ENCODE measurements at places on chromosomes 4 and X. TPM values are rescaled to one million over a fixed set of nuclear protein-coding genes. Genes with fewer than 3 reads are reported as not detected.
A peak's percentile ranks its signal among the peaks of the same experiment; 100 is the strongest.

ANKRD50 gene
- 6.5 TPM for polyA plus RNA-seq

EVC2 gene
- 0.89 TPM for polyA plus RNA-seq

GC gene
- polyA plus RNA-seq: not detected

CC2D2A gene
- 3.4 TPM for polyA plus RNA-seq

RAB39B gene
- polyA plus RNA-seq: 0.08 TPM

UBA1 gene
- 134 TPM for polyA plus RNA-seq

JCHAIN gene
- polyA plus RNA-seq: 0.85 TPM

AKAP4 gene
- polyA plus RNA-seq: not detected

IL21 gene
- not detected for polyA plus RNA-seq

WAS gene
- 1.5 TPM for polyA plus RNA-seq

CDK16 gene
- 115 TPM for polyA plus RNA-seq

NOX1 gene
- polyA plus RNA-seq: not detected

USP17L17 gene
- not detected for polyA plus RNA-seq

CFAP99 gene
- polyA plus RNA-seq: not detected

LANCL3 gene
- 0.08 TPM for polyA plus RNA-seq

- no peak for DNase-seq
Observed at GRCh38 chr4:62204136-62204535, 1004.0 kb downstream of the ADGRL3 start.

DNA sequence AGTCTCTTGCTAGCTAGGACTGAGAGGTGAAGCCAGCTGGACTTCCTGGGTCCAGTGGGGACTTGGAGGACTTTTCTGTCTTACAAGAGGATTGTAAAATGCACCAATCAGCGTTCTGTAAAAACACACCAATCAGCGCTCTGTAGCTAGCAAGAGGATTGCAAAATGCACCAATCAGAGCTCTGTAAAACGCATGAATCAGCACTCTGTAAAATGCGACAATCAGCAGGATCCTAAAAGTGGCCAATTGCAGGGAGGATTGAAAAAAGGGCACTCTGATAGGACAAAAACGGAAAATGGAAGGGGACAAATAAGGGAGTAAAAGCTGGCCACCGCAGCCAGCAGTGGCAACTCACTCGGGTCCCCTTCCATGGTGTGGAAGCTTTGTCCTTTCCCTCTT is 65.6 kb upstream of the DUSP21 start:
- DNase-seq: no peak

- no peak for DNase-seq
Observed at GRCh38 chr4:128107766-128108165, 46.7 kb downstream of the LARP1B start.

- no peak for DNase-seq
Observed at GRCh38 chrX:31199840-31200114, 127.9 kb upstream of the FTHL17 start.

- no peak for DNase-seq
Observed at GRCh38 chrX:40144576-40144975, 46.8 kb upstream of the BCOR start.

DNA sequence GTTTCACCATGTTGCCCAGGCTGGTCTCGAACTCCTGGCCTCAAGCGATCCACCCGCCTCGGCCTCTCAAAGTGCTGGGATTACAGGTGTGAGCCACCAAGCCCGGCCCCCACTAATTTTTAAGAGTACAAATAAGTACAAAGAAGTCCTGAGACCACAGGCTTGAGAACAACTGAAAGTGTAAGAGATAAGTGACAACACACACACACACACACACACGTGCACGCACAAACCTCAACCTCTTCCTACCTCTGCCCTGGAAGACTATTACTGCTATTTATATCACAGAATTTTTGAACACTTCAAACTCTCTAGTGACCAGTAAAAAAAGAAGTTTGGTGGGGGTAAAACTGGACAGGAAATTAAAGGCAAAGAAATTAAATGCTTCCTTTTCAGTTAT is 7.5 kb downstream of the KLHL15 start:
- no peak for DNase-seq

- DNase-seq: peak; percentile 65
Observed at GRCh38 chrX:45164021-45164621, 36.6 kb downstream of the DIPK2B start.

- DNase-seq: no peak
Observed at GRCh38 chr4:2322841-2323240, 60.9 kb upstream of the MXD4 start.

DNA sequence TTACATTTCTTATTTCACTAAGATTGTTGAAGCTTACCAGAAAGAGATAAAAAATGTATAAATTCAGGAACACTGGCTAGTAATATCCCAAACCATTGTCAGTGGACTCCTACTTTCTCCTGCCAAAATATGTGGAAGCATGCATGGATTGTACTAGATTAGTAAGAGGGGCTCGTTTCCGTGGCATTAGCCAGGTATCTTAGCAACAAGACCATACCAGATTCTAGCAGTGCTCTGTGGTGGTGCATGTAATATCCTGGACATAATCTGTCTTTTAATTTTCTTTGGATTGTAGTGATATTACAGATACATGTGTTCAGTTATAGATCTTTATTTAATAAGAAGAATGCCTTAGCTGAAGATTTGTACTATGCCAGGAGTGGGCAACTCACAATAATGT is 371.9 kb upstream of the PITX2 start:
- no peak for DNase-seq

DNA sequence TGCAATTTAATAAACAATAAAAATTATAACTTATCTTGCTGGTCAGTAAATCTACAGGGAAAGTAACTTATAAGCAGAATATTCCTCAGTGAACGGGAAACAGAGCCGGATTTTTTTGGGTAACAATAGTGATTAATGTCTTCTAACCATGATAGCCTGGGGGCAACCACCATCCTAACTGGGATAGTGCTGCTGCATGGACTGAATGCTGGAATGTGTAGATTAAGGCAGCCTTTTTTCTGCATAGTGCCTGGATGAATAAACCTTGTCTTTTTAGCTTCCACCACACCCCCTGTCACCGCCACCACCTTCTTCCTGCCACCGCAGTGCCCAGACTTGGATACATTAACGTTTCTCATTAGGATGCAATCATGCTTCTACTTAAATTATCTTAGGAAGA is 83.6 kb upstream of the LNX1 start:
- no peak for DNase-seq

DNA sequence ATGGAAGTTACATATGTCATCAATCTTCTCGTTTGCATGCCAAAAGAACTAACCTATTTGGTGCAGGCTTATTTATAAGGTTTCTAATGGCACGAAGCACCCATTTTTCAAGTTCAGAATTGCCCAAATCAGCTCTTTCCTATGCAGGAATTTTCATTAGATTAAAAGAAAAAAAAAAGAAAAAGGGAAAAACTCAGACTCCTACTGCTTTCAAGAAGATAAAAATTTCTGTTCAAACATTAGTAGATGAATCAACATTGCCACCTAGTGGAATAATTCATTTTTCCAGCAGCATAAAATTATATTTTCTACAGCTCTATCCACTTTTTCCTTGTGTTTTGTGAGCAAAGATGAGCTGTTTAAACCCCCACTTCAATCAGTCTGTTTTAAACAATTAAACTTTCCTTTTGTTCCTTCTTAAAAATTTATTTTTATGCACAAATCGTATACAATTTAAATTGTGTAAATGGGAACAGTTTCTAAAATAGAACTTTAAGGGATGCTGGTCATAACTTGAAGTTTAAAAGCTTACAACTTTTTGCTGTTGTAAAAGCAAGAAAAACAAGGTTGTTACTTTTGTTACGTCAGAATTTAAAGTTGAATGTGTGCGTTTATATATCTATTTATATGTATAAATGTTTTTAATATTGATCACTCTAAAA is 309.9 kb downstream of the ARAP2 start:
- no peak for DNase-seq

- DNase-seq: no peak
Observed at GRCh38 chrX:101220662-101221260, 1.2 kb downstream of the DRP2 start.

DNA sequence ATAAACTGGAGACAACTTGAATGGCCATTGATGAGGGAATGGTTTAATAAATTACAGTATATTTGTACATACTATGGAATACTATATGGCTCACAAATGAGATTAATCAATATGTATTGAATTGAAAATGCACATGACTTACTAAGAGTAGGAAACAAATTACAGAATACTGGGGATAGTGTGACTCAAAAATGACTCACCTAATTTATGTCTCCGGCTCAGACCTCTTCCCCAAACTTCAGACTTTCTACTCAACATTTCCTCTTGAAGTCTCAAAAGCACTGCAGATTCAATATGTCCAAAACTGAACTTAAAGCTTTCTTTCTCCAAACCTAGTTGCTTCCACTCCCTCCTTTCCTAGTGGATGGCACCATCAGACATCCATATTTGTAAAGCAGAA is 28.8 kb upstream of the GRIA3 start:
- DNase-seq: no peak

- DNase-seq: no peak
Observed at GRCh38 chrX:850471-850916, 219.9 kb downstream of the SHOX start.

- DNase-seq: peak; percentile 76
Observed at GRCh38 chrX:53071604-53072417, 10.4 kb upstream of the TSPYL2 start.

GRCh38 chrX:96361844-96362243 is 322.8 kb upstream of the DIAPH2 start:
- DNase-seq: no peak

DNA sequence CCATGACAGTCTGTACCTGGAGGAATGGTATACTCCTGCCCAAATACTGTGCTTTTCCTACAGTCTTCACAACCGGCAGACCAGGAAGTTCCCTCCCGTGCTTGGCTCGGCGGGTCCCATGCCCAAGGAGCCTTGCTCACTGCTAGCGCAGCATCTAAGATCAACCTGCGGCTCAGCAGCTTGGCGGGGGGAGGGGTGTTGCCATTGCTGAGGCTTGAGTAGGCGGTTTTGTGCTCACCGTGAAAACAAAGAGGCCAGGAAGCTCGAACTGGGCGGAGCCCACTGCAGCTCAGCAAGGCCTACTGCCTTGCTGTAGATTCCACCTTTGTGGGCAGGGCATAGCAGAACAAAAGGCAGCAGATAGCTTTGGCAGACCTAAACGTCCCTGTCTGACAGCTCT is 152.7 kb downstream of the TEX11 start:
- no peak for DNase-seq

DNA sequence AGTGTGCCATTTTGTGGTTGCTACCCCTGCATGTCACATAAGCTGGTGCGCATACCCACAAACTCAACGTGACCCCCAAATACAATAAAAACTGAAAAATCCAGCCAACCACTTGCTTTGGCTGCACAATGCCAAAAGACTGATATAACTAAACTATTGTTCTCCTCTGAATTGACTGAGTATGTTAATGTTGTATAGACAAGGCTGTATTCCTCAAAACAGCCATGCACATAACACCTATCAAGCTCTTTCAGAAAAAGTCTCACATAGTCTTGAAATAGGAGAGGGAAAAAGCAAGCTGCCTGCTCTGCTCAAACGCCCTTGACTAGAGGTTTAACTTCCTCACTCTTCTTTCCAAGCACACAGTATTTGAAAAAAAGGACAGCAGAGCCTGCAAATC is 126.4 kb upstream of the NOCT start:
- DNase-seq: no peak

- no peak for DNase-seq
Observed at GRCh38 chr4:81740487-81740886, 268.8 kb upstream of the RASGEF1B start.

- DNase-seq: peak; percentile 5
Observed at GRCh38 chr4:121822796-121823504, 733 bp downstream of the CCNA2 start.

DNA sequence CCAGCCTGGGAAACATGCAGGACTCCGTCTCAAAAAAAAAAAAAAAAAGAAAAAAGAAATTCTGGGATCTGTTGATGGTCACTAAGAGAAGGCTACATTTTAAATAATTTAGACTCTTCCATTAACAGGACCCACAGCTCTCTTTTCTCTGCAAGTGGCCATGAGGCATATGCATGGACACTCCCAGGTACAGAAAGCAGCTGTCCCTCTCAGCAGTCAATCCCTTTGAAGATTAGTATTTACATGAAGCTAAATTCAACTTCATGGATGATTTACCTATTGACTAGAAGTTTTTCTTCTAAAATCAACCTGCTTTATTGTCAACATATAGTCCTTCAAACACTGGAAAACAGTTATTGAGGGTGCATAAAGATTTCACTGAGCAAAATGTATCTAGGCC is 139.9 kb downstream of the CPEB2 start:
- DNase-seq: no peak

GRCh38 chr4:113979148-113979904 is at the start of gene ARSJ:
ARSJ (minus strand) TSS chr4:113979647; CDS start chr4:113978834, 813 bp downstream.
- peak; percentile 36 for DNase-seq

DNA sequence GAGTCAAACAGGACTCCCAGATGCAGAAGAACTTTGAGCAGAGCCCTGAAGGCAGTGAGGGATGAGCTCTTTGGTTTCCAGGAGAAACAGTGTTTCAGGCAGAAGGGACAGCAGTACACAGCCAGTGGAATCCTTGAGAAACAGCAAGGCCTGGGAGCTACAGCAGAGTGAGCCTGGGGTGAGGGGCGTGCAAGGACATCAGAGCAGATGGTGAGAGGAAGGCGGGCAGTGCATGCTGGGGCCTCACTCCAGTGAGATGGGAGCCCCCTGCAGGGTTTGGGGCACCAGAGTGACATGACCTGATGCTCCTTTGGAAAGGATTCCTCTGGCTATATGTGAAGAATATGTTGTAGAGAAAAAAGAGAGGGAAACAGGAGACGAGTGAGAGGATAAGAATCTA is 98.1 kb upstream of the EGFL6 start:
- no peak for DNase-seq

DNA sequence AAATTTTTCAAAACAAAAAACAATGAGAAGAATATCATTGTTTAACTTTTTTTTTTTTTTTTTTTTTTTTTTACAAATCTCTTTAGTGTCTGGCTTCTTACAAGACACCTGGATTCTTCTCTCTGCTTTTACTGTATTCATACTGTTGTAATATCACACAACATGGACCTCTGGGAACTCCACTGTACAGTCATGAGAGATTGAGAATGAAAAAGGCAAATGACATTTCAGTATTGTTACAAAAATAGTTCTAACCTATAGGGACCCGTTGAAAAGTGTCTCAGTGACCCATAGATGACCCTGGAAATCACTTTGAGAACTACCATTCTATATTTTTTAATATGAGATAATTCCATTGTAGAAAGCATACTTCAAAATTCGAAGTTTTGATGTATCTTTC is 124.4 kb downstream of the SLIT2 start:
- no peak for DNase-seq

GRCh38 chrX:153888344-153888743 is 2.4 kb upstream of the L1CAM start:
- DNase-seq: no peak

Measured in heart left ventricle (tissue), 16 donors.